Foreskin fibroblast (primary cell): ENCODE measurements at places on chromosomes 5 and 9.

DNA sequence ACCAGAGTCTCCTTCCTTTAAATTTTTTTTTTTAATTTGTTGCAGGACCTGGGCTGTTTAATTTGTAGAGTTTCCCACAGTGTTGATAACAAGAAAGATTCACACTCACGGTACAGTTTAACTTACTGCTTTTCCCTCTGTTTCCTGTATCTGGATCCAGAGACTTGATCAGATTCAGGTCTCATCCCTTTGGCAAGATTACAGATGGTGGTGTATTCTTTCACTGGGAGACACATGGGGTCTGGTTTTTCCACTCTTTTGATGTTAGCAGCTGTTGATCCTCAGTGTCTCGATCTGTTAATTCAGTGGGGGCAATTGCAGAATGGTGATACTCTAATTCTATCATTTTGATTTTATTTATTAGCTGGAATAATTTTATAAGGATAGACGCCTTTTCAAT, 75.4 kb upstream of the TNFAIP8 start:
- DNase-seq, result no peak

DNA sequence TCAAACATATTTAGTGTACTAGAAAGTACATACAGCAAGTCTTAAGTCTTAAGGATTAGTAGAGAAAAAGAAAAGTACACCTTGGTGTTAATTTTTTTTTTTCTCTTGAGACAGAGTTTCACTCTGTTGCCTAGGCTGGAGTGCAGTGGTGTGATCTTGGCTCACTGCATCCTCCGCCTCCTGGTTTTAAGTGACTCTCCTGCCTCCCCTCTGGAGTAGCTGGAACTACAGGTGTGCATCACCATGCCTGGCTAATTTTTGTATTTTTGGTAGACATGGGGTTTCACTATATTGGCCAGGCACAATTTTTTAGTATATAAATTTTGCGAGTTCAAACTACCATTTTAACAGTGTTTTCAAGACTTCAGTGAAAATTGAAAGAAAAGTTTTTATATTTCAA, 1941.1 kb upstream of the CDH6 start:
- no peak for DNase-seq

GRCh38 chr9:127703289-127703946, 3.4 kb upstream of the CFAP157 start:
- DNase-seq, result no peak

DNA sequence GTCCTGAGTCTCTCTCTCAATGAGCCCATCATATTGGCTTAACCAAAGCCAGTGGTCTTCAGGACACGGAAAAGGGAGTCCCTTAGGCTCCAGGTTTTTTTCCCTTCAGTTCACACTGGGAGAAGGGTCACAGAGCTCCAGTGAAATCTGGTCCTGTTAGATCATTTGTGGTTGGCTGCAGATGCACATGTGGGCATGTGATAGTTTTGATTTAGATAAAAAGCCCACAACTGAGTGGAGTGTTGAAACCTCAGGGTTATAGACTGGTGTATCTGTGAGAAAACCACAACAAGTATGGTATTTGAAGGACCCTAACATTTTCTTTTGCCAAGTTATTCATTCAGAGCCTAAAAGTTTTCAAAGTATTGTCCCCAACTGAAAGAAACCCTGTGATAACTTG, 46.7 kb downstream of the PRLR start:
- no peak for DNase-seq

DNA sequence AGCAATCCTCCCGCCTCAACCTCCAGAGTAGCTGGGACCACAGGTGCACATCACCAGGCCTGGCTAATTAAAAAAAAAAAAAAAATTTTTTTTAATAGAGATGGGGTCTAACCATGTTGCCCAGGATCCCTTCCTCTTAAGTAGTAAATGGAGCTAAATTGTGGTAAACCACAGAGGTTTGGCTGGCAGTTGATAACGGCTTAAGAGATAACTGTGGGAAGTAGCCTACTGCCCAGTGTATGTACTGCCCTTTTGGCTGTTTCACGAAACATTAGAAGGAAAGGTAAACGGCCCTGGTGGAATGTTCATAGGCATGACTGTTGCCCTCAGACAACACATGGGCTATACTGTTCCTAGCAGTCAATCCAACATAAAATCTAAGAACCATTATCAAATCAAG, 44.4 kb downstream of the HMGCR start:
- DNase-seq, result no peak

- DNase-seq, result peak; percentile 21
Observed at GRCh38 chr5:61965069-61965468, 340.9 kb upstream of the KIF2A start.

- no peak for DNase-seq
Observed at GRCh38 chr5:533955-534742, 9.9 kb upstream of the SLC9A3 start.

- no peak for DNase-seq
Observed at GRCh38 chr5:37774912-37775483, 64.8 kb downstream of the GDNF start.

DNA sequence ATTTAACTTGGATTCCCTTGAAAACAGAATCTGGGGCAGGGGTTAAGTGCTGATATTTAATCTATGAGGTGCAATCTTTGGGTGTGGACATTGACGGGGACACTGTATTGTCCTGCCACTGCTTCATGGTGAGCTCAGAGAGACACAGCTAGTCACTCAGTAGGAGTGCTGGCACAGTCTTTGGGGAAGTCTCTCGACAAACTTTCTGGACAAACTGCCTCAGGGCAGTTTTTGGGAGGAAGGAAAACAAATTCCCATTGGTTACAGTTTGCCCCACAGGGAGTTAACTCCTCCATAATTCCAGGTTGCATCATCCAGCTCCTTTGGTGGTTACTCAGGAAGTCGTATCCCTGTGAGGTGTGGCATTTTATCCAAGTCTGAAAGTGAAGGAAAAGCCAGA, 17.9 kb downstream of the HNRNPK start:
- DNase-seq, result no peak

DNA sequence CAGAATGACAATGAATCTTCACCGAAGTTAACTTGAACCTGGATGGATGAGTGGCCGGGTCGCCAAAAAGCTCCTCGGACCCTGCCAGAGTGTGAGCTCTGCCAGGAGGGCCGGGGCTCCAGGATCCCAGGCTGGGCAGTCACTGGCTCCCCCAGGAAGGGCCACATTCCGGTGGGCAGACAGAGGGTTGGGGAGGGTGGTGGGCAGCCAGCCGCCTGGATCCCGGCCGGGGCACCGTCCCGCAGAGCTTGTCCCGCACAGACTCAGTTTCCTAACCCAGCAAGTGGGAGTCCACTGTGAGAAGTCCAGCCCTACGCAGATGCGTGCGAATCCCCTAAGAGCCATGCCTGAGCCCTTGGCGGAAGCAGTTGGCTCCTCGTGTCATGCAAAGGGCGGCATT, 10.3 kb upstream of the NOTCH1 start:
- no peak for DNase-seq

DNA sequence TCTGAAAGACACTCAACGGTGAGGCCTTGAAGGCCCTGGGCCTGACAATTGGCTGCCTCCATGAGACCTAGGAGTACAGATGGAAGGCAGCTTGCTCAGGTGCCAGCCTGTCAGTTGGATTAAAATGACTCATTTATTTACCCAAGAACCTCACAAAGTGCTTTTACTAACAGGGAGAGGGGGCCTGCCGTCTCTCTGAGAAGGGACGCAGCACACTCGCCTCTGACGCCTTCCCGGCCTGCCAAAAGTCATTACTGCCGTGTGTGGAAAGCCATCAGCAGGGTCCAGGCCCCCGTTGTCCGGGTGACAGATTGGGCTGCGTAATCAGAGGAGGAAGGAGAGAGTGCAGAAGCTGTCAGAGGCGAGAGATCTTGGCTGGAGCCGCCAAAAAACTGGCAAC, 32.4 kb downstream of the DDX31 start:
- no peak for DNase-seq

DNA sequence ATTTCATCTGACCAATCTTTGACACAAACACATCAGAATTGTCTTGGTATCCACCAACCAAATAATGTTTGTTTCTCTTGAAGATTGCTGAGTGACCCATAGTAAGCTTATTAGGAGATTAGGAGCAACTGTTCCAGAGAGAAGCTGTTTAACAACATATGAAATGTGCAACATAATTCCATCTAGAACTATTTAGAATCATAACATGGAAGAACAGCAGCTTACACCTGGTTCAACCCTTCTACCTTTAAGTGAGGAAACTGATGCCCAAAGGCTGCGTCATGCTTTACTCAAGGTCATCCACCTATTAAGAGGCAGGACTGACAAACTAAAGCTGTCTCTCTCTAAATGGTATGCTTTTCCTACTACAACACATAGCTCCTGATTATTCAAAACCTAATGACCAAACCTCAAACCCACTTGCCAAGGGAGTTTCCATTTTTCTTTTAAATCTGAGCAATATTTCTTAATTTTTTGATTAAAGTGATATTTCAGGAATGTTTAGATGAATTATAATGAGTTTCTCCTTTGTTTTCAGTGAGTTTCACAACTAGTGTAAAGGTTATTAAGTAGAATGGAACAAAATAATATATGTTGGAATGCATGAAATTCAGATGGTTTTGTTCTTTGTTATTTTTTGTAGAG, 545.9 kb downstream of the RAB3C start:
- no peak for DNase-seq

- DNase-seq, result no peak
Observed at GRCh38 chr5:22102823-22103359, 750.3 kb downstream of the CDH12 start.

DNA sequence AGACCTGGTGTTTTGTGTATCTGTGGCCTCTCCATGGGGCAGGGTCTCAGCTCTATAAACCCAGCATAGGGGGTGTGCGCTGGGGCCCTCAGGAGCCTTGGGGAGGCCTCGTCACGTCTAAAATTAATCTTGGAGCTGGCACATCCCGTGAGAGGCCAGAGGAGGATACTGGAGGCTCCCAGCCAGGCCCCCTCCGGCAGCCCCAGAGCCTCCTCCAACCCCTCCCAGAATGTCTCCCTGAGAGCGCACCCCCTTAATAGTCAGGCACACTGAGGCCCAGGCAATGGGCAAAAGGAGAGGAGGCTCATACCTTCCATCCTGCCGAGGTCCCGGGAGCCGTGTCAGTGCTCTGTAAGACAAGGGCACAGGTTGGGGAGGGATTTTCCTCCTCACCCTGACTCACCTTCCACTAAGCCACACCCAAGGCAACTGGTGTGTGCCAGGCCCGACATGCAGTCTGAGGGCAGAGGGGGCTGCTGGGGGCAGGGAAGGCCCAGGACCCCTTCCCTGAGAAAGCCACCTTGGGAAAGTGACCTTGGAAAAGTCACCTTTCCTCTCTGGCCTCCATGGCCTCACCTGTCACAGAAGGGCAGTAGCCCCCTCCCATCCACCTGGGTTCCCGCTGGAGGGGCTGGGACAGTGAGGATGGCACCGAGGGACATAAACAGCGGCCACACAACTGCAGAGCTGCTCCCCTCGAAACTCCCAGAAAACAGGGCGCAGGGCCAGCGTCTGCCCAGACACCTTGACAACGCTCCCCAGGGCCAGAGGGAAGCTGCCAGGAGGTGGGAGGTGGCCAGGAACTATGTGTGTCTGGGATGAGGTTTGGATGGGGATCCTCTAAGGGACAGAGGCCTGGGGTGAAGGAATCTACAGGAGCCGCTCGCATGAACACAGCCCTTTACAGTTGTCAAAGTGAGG, 2.9 kb downstream of the AK1 start:
- no peak for DNase-seq

DNA sequence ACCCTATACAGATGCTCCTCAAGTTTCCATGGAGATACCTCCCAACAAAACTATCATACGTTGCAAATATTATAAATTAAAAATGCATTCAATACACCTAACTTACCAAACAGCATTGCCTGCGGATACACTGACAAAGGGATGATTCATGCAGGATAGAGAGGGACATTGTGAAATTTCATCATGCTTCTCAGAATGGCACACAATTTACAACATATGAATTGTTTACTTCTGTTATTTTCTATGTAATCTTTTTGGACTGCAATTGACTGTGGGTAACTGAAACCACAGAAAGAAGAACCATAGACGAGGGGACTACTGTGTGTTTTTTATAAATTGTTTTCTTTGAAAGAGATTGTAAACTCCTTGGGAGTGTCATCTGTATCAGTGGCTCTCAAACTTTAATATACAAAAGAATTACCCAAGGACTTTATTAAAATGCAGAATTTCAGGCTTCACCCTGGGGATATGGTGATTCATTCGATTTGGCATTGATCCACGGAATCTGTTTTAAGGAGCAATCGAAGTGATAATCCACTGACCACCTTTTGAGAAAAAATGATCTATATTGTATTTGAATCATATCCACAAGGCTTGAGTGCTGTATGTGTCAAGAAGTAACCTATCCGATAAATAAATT, 146.4 kb downstream of the SGCD start:
- peak; percentile 63 for DNase-seq
